Activated naive CD8-positive, alpha-beta T cell treated with anti-CD3 and anti-CD28 coated beads, Interleukin-2, amount 50 U/mL, for 16 hours (primary cell): ENCODE measurements at places on chromosomes 6 and 20.

DNA sequence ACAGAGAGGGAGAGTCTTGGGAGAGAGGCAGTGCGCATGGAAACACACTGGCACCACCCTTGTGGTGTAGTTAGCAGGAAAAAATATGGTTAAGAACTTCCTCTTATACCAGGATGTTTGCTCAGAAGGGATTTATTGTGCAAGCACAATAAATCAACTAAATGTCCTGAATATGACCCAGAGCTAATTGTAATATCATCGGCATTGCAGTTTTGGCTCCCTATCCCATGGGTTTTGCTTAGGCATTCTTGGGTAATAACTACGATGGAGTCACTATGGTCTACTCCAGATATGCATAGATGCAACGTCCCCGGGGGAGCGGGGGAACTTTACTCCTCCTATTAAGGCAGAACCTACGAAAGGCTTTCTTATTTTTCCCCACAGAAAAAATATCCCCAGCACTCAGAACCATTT lies 751.6 kb downstream of the EYS start:
- no peak for DNase-seq

- DNase-seq, result no peak
These were observed 32.1 kb downstream of the PHIP start for GRCh38 chr6:79045966-79046365.

- DNase-seq, result no peak
These were observed 1930.9 kb upstream of the DEFB115 start for GRCh38 chr20:29326376-29327070.

GRCh38 chr6:53436526-53437303 lies 88.0 kb upstream of the ELOVL5 start:
- DNase-seq, result no peak

DNA sequence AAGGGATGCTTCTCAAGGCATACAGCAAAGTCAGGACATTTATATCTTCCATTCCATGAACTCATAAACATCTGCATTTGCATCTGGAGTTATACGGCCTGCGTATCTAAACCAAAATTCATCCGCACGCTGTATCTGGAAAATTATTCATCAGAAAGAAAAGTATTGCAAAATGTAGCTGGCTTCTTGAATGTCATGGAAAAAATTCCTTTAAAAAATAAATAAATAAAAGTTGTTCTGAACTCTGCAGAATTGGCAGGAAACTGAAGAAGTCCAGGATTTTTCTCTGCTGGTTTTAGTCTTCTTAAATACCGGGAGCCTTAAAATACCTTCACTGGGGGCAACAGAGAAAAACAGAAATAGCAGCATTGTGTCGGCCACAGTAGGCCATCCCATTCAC lies 23.7 kb upstream of the FOXF2 start:
- no peak for DNase-seq

- no peak for DNase-seq
These were observed 247.8 kb downstream of the BTBD9 start for GRCh38 chr6:38391626-38392579.

- DNase-seq, result no peak
These were observed 182.5 kb upstream of the LAMP5 start for GRCh38 chr20:9331707-9332435.

DNA sequence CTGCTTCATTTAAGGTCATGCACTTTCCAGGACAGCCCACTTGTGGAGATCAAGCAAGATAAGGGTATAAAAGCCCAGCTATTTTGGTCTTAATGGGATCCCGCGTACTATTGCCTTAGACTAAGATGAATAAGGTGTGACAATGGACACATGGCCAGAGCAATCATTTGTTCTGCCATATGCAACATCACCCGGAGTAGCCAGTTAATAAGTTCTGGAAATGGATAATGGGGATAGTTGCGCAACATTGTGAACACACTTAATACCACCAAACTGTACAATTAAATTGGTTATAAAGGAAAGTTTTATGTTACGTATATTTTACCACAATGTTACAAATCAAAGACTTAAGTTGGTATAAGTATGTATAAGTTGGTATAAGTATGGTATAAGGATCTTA lies 674.5 kb downstream of the HDGFL1 start:
- no peak for DNase-seq

- no peak for DNase-seq
These were observed 24.6 kb downstream of the MLIP start for GRCh38 chr6:54135665-54136369.

DNA sequence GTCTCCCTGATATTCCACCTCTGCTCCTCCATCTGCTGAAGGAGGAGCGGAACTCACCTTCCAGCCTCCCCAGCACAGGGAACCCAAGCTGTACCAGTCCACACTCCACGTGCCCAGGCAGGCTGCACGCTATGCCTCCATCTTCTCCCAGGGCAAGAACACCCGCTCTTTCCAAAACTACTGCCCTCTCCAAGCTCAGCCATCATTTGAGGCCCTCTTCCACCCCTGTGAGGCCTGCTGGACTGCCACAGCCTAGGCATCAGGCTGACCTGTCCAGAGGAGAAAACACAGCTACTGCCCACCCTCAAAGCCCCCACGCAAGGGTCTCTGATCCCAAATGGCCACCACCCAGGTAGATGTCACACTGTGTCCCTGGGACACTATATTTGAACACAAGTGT lies 99.9 kb downstream of the PRND start:
- no peak for DNase-seq

DNA sequence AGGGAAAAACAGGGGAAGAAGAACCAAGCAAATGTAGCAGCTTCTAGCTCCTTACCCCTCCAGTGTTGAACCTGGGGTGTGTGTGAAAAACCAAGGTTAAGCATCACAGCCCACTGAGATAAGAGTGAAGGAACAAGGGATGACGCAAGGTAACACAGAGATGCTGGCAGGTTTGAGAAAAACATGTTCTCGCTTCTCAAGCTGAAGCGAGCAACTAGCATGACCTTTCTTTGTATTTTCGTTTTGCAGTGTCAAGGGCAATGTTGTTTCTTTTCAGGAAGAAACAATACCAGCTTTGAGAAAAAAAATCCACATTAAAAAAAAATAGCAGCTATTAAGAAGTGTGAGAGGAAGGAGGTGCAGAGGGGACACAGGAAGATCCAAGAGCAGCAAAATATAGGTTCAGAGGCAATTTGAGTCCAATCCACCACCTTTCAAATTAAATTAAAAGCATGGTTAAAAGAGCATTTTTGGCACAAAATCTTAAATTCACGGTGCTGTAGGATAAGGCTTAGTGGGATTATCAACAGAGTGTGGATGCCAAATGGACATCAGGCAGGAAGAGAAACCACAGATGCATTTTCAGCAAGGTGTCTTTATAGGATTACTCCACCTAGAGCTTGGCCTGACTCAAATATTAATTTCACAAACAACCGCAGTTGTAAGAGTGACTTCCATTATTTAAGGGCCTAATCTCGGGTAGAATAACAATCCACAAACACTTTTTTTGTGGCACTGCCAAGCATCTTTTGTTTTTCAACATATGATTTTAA lies 70.9 kb downstream of the SYNE1 start:
- no peak for DNase-seq

DNA sequence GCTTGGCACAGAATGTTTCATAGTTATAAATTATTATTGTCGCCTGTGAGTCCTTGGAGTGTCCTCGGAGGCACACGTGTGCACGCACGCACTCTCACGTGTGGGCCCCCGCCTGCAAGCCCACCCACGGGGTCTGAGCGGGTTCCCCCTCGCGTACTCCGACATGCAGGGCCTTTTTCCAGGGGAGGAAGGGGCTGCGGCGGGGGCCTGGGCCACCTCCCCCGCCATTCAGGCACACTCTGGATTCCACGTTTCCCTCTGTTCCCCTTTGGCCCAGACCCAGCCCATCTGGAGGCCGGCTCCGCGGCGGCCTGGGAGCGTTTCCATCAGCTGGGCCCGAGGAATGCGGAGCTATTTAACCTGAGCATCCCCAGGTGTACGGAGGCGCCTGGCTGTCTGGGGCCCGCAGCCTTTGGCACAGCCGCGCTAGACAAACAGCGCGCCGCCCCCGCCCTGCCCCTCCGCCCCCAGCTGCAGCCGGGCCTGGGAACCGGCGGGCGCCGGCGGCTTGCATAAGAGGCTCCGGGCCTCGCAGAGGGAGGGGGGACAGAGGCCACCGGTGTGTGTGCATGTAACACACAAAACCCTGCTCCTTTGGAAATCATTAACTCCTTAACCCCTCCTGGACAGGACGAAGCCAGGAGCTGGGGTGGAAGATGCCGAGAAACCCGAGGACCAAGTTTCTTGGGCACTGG lies 3.3 kb downstream of the ID1 start:
- no peak for DNase-seq

DNA sequence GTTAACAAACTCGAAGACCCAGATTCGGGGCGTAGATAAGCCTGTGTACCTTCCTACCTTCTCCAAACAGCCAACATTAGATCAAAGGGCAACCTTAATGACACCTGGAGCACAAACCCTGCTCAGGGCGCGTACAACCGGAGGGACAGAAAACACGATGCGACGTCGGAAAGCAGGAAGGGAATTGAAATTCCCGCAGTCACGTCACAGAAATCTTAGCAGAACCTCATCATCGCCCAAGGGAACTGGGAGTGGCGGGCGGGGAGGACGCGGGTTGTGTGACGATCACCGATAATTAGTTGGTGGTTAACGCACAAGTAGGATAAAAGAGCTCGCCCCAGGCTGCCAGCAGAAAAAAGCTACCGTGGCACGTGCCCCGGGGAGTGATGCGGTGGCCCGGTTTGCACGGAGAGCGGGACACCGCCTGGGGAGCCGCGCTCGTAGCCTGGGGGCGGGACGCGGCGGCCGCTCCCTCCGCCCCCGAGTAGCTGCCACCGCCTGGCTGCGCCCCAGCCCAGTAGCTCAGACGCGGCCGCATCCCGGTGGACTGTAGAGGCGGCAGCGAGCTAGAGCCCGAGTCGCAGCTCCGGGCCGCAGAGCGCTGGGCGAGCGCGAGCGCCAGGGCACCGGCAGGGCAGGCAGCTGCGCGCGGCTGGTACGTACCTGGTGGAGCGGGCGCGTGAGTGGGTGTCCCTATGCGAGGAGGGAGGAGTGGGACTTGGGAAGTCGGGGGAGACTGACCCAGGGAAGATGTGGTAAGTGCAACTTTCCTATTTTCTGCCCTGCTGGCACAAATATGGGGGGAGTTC lies at the start of gene PKIB:
Gene PKIB (plus strand): TSS at position 525 of the 809 bp plus-strand sequence. CDS start 107,390 bp downstream, outside the sequence.
- no peak for DNase-seq

DNA sequence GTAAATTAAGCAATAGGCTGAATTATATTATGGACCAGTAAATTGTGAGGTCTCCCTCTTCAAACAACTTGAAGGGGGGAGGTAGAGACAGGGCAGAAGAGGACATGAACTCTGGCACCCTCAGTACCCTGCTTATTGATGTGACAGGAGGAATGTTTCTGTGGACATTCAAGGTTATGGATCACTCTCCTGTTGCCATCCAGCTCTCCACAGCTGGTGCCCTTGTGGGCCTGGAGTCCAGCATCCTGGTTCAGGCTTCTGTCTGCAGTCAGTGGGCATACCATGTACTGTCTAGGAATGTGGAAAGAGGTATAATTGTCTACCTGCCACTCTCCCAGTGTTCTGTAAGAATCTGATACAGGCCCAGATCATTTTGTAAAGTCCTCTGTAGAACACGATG lies 55.6 kb downstream of the FAM120B start:
- no peak for DNase-seq

DNA sequence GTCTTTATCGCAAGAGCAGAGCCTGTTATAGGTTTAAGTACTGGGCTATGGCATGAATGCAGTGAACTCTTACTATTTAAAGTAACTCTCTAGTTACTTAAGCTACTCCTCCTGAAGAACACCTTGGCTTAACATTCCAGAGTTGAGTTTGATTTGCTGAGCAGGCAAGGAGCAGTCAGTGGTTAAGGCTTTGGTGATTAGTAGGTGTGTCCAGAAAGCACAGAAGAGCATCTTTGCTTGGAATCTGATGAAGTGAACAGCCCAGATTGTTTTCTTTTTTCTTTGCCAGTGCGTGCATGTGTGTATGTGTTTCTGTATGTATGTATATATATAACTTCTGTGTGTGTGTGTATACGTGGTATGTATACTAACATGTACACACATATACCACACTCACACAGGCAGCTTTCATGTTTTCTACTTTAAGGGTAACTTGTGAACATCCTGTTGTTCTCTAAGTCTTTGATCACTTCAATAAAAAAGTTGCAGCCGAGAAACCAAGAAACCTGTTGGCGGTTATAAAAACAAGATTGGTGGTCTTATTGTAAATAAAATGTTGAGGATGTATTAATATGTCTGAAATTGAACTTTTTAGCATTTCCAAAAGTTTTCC lies 56.2 kb upstream of the TULP4 start:
- no peak for DNase-seq

GRCh38 chr6:170087941-170088581 lies 202.8 kb downstream of the DLL1 start:
- DNase-seq, result no peak

DNA sequence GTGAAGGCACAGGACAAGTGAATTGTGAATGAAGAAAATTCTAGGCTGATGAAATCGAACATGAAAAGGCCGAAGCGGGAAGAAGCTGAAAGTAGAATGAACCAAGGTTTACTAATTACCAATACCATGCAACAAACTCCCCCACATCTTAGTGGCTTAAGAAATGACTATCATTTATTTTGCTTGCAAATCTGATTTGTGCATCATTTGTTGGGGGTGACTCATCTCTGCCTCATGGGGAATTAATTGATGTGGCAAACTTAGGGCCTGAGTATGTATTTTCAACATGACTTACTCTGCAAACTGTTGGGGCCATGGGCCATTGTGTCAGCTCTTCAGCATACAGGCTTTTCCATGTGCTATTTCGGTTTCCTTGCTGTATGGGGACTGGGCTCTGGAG lies 26.8 kb downstream of the PPP1R14C start:
- no peak for DNase-seq

DNA sequence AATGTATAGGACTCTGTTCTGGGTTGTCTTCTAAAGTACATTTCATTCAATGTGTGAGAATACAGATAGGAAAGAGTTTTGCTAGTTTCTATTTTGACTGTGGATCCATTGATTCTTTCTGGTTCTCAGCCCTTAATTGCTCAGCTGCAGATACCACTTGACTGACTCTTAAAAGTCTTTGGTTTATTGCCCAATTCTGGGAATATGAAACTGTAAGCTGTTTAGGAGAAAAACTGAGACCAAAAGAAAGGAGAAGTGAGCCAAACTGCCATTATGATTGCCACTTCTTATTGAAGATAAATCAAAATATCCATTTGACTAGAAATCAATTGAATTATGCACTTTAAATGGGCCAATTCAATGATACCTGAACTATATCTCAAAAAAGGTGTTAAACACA lies 211.4 kb downstream of the ESR1 start:
- DNase-seq, result no peak

- no peak for DNase-seq
These were observed 102.6 kb upstream of the ADGRF4 start for GRCh38 chr6:47595785-47596184.

GRCh38 chr6:44203955-44204354 lies 12.8 kb upstream of the MYMX start:
- no peak for DNase-seq

GRCh38 chr20:63158845-63159244 lies 57.1 kb downstream of the YTHDF1 start:
- no peak for DNase-seq
